ENCODE measurements at places on chromosomes 16 and 17.

DNA sequence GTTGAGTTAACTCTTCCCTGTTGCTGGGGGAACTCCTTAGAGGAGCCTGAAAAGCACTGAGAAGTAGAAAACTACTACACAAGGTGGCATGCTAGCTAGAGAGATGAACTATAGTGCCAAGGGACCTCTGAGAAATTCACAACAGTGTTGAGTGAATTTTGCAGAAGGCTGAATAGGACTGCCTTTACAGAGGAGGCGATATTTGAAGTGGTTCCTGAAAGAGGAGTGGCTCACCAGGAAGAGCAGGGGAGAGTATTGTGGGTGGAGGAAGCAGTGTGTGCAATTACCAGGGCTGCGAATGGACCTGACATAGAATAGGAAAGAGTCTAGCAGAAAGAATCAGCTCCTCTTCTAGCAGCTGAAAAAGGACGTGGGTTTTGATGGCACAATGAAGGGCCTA lies 66.4 kb downstream of the CDK5R1 start:
- no peak for DNase-seq

DNA sequence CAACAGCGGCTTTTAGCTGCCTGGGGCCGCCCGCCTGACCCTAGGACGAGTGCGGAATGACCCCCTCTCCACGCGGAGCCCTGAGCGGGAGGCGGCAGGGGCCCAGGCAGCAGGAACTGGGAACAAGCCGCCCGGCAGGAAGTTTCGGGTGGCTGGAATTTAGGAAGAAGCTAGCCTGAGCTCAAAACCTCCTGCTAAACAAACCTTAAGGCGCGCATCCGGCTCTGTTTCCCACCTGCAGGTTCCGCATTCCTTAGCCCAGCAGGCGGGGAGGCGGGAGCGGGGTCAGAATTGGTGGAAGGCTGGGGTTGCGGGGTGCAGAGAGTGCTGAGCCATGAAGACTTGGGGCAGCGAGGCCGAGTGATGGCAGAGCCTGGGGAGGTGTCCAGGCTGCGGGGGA lies 813.9 kb downstream of the KCNJ18 start:
- DNase-seq: no peak

- no peak for DNase-seq
Observed at GRCh38 chr17:41691031-41691777, 2.5 kb downstream of the EIF1 start.

GRCh38 chr17:44277976-44278375 lies 10.0 kb upstream of the SLC4A1 start:
- no peak for DNase-seq

GRCh38 chr16:68636064-68636560 lies 9.0 kb upstream of the CDH3 start:
- no peak for DNase-seq

- DNase-seq: no peak
Observed at GRCh38 chr16:17283016-17283415, 187.7 kb downstream of the XYLT1 start.
